AML-193 (cell line): ENCODE measurements at places on chromosomes 7 and 10.
A peak's percentile ranks its signal among the peaks of the same experiment; 100 is the strongest.

DNA sequence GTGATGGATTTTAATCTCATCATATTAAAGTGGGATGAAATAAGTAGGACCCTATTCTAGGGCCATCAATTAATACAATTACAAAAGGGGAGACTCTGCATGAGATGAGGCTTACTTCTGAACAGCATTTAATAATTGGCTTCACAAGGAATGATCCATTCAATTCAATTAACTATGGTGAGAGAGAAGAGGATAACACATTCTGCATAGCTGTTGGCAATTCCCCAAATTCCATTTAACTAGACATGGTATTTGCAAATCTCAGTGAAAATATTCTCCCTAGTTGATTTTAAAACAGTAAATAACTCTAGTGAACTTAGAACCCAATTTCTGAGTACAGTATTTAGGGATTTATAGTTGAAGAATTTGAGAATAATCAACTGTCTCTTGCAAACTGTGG is 145.3 kb downstream of the NOC3L start:
- DNase-seq = no peak

- no peak for DNase-seq
Observed at GRCh38 chr10:11429439-11430052, 181.9 kb downstream of the USP6NL start.

DNA sequence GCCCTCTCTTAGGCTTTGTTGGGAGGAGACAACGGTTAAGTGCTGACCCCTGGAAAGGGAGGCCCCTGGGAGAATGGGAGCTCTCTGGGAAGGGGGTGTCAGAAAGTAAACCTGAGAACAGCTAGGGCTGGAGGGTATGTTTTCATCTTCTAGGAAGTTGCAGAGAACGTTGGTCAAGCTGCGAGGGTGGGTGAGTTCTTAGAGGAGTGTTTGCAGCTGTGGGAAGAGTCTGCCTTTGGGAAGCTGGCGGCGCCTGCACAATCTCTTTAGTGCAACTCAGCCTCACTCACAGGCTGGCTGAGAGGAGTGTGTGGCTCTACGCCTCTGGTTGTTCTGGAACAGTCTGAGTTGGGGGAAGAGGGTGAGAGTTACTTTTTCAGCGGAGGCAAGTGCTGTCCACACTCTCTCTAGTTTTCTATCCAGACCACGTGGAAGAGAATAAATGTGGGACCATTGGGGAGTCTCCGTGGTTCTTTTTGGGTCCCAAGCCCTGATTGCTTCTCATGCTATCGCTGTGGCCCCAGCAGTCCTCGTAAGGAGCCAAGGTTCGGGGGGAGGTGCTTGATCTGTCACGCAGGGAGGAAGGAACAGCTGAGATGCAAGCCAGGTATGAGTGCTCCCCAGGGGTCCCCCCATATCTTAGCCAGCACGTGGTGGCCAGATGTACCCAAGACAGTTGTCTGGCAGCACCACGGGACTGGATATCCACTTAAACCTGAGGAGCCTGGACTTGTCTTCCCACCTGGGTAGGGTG is 237.2 kb downstream of the BUB3 start:
- DNase-seq = no peak

DNA sequence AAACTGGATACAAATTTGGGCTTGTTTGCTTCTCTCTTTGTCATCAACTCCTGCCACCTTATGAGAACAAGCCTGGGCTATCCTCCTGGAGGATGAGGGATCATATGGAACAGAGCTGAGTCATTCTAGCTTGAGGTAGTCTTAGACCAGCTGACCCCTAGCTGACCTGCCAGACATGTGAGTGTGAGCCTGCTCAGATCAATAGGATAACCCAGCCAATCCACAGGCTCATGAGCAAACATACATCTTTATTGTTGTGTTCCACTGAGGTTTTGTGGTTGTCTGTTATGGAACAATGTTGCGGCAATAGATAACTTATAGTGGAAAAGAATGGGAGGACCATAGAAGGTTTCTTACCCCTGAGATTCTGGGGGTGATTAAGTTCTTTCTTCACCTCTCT is 54.5 kb upstream of the FAM180A start:
- no peak for DNase-seq

DNA sequence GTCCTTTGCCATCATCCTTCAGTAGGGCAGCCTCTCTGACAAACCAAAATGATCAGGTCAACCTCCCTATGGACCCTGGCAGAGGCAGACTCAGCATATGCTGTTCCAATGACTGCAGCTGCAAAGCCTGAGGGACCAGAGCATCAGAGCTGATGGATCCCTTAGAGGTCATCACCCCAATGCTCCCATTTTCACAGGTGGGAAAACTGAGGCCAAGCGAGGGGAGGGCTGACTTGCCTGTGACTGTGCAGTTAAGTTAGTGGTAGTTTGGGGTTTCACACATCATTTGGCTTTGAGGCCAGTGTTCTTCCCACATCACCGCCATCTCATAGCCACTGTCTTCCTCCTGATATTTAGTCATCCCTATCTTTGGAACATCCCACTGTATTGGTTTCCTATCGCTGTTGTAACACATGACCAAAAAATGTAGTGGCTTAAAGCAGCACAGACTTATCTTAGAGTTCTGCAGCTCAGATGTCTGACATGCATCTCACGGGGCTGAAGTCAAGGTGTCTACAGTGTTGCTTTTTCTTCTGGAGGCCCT is 69.3 kb upstream of the PDZD8 start:
- DNase-seq = no peak

DNA sequence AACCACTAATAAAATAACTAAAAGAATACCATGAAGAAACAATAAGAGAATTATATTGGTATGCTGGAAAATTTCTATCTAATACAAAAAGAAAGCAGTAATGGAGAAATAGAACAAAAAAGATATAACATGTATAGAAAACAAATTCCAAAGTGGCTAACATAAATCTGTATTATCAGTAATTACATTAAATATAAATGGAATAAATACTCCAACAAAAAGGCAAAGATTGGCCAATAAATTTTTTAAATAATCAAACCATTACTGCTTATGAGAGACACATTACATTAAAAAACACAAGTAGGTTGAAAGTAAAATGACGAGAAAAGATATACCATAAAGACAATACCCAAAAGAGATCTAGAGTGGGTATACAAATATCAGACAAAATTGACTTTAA is 90.0 kb downstream of the ARHGAP22 start:
- DNase-seq = no peak

DNA sequence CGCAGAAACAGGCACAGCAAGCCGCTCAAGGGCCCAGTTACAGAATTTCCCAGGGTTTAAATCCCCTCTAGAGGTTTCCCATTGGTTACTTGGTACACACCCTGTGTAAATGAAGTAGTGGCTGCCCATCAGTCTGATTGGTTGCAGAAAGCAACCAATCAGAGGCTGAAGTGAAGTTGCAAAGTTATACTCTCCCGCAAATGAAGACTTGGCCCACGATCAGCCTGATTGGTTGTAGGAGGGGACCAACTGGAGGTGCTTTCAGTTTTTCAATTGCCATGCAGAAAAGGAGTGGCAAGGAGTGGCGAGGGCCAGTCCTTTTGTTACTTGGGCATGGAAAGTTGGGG is 909.2 kb upstream of the AUTS2 start:
- DNase-seq = no peak

GRCh38 chr10:116274064-116274904 is 1.3 kb upstream of the GFRA1 start:
- no peak for DNase-seq

DNA sequence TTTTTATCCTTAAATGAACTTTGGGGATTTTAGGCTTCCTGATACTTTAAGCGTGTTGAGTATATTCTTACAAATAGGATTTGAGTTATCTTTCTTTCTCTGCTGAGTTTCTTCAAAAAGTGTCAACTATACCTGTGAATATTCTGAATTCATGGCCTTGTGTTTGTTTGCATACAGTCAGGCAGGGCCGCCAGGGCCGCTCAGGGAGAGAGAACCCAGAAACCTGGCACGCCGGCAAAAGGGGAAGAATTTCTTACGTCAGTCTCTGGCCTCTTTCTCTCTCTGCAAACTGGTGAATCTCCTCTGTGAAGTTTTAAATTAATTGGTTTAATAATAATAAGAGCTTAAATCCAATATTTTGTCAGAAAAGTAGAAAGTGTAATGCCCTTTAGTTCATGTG is 29.3 kb upstream of the BNIP3 start:
- DNase-seq = no peak

DNA sequence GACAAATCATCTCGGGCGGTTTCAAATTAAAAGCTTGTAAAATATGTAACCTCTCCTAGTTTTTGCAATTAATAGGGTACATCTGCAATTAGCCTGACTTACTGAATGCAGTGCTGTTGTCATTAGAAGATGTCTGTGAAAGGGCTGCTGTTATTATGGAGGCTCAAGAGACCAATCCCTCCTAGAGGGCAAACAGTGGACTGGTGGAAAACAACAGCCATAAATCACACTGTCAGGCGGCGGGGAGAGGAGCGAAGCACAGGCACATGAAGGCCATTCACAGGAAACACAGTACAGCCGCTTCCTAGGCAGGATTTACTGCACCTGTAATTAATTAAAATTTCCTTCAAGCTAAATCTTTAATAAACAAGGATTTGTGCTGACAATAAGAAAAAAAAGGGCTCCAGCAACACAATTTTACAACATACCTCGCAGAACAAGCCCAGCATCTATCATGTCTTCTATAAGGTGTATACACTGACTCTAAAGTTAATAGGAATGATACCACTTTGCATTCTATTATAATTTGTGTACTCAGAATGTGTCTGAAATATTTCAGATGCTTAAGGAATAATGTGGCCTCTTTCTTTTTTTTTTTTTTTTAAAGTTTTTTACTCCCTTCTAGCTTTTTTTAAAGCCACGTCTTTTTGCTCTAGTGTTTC is 50.7 kb downstream of the ERCC6 start:
- no peak for DNase-seq

DNA sequence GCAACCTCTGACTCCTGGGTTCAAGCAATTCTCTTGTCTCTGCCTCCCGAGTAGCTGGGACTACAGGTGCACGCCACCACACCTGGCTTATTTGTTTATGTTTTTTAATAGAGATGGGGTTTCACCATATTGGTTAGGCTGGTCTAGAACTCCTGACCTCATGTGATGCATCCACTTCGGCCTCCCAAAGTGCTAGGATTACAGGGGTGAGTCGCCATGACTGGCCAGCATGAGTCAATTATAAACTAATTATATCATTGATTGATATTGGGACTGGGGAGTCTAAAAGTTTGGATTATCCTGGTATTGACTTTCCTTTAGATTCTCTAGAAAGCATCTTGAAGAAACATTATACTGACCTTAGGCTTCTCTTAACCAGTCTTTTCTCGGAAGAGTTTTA is 73.9 kb upstream of the CCNY start:
- DNase-seq = no peak

GRCh38 chr7:20862554-20862953 is 75.9 kb upstream of the SP8 start:
- no peak for DNase-seq

- no peak for DNase-seq
Observed at GRCh38 chr10:58044072-58044471, 223.6 kb downstream of the IPMK start.

GRCh38 chr7:39539816-39540215 is 26.4 kb upstream of the YAE1 start:
- DNase-seq = no peak

- DNase-seq = no peak
Observed at GRCh38 chr7:18004372-18004771, 23.3 kb downstream of the PRPS1L1 start.

GRCh38 chr7:92813390-92814024 is 22.9 kb downstream of the CDK6 start:
- no peak for DNase-seq

GRCh38 chr10:114801411-114801813 is 20.2 kb upstream of the FHIP2A start:
- DNase-seq = no peak

DNA sequence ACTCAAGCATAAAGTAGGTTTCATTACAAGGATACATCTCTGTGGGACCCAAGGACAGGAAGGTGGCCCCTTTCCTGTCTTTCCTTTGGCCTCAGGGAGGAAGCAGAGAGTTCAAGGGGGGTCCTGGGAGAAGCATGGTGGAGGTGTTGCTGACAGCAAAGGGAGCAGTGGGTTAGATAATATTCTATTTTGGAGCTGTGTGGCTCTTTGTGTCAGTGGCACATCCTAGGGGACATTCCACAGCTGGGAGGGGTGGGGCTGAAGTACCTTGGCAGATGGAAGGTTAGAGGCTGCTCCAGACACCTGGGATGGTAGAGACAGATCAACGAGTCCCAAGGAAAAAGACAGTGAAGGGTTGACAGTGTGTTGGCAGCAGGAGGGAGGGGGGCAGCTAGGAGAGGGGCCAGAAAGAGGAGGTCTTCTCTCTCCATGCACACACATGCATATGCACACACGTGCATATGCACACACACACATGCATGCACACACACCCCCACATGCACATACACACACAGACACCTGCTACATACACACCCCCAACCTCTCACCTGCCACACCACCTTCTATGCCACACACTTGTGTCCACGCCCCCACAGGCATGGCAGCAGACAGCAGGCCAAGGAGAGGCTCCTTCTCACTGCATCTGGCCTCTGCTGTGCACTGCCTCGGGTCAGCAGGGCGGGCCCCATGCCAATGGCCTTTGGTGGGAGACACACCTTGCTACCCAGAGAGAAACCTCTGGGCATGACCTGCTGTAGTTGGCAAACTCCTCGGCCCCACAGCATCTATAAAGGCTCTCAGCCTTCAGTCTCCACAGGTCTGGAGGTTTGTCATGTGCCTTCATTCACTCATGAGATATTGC is 5.6 kb upstream of the POLD2 start:
- no peak for DNase-seq

GRCh38 chr10:19891429-19891828 is 75.2 kb downstream of the PLXDC2 start:
- DNase-seq = no peak

GRCh38 chr7:55077561-55078410 is 59.0 kb downstream of the EGFR start:
- no peak for DNase-seq

DNA sequence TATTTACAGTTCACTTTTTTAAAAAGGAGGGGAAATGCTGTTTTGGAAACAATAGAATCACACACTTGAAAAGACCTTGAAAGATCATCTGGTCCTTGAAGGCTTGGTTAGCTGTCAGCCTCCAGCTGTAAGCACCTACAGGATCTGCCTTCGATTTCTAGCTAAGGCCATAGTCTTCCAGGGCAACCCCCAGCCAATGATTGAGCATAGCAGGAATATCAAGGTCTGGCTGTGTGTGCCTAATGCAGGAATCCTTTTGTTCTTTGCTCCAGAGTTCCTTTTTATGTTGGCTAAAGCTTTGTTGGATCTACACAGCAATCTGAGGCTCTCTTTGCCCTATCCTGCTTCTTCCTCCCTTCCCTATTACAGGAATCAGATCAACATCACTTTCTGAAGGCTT is 5.2 kb upstream of the YAE1 start:
- DNase-seq = no peak

DNA sequence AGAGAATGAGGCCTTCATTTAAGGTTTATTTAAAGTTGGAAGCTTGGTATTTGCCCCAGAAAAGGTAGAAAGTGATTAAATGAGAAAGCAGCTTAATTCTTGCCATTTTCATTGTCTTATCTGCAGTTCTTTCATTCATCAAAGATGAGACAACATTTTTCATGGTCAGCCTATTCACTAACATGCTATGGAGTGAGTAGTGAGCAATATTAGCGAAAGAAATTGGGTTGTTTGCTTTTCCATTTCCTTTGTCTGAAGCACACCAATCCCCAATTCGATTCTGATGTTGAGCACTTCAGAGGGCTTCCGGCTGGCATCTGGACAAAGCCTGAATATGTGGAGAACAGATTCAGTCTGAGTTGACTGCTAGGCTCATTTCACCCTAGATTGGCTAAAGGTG is 317.2 kb downstream of the BBS9 start:
- DNase-seq = no peak

GRCh38 chr7:69932034-69932628 is 333.9 kb downstream of the AUTS2 start:
- DNase-seq = peak; percentile 3

GRCh38 chr7:28472332-28472731 is 60.0 kb downstream of the CREB5 start:
- DNase-seq = no peak
